Pulmonary artery endothelial cell (primary cell): ENCODE measurements at places on chromosomes 5 and 9. TPM values are rescaled to one million over a fixed set of nuclear protein-coding genes. Genes with fewer than 3 reads are reported as not detected.

DNA sequence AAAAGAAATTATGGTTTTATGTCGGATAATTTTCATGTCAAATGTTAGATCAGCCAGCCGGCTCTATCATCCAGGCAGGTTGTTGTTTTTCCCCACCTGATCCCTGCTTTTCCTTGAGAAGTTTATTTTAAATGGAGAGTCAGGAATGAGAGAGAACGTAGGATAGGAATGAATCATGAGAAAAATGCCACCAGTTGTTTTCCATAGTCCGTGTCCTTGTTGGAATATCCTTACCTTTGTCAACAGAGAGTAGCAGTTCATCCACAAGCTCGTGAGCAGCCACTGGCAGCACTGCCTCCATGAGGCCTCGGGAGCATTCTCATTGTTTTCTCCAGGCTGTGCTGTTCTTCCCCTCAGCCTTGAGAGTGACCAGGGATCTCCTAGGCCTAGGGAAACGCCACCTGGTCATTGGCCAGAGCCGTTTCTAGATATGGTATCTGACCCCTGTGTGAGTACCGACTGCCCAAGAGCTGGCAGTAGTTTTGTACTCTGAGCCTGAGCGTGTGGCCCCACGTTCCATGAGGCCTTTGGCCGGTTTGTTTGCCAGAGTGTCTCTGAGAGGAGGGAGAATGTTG, 293.3 kb downstream of the FANCC start:
- no peak for DNase-seq

DNA sequence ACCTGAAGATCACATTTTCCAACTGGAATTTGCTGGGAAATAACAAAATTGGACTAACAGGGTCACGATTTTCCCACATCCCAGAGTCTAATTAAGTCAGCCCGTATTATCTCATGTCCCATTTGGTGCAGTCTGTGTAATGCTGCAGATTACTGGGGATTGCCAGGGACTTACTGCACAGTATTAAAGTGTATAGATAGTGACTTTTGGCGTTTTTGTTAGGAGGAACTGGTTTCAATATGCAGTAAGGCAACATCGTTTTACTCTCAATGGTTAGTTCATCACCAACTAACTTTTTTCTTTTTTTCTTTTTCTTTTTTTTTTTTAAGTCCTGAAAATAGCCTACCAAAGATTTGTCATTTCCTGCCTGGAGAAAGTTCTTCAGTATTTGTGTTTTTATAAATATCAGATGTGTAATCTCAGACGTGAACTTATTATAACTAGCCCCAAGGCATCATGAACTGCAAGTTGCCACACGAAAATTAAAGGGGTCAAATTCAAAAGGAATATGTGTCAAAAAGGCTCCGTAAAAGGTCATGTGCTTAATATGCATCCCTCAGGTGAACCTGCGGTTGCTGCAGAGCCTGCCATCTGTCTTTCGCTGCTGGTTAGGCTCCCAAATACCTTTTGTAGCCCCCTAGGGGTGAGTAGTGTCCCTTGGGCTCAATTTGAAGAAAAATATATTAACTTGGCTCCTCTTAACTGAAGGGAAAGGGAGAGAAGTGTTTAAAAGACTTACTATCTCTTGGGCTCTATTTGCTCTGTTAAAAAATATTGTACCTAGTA, 176.7 kb upstream of the ADAMTSL1 start:
- no peak for DNase-seq

DNA sequence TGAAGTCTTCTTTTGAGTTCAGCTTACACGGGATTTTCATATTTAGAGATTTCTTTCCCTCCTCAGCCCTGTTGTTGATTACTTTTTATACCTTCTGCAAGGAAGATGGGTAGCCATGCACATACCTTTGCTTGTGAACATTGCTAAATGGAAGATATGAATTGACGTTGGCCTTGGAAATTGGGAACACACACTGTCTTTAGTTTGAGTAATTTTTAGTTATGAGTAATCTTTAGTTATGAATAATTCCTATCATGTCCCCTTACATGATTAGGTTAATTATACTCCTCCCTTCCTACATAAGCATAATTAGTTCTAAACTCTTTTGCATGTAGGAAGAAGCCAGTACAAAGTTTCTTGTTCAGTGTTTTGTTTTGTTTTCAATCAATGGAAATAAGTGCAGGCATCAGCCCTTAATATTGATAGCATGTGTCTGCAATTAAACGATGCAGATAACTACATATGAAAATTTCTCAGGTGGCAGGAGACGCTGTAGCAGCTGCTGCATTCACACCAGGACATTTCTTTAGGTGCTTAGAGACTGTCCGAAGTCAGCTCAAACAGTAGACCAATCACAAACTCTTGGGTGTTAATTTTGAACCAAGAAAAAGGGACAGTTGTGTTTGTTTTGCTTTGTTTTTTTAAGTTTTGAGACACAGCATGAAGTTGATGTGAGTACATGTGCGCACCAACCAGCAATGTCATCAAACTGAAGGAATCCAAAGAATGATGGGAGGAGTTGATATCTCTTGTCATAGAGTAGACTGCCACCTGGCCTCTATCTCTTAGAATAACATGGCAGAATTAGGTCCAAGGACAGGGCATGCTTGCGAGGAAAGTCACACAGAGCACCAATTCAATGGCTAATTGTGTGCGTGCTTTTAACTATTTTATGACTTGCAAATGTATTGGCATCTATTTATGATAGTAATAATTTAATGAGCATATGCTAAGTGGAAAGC, 51.4 kb downstream of the SMARCA2 start:
- DNase-seq: no peak

DNA sequence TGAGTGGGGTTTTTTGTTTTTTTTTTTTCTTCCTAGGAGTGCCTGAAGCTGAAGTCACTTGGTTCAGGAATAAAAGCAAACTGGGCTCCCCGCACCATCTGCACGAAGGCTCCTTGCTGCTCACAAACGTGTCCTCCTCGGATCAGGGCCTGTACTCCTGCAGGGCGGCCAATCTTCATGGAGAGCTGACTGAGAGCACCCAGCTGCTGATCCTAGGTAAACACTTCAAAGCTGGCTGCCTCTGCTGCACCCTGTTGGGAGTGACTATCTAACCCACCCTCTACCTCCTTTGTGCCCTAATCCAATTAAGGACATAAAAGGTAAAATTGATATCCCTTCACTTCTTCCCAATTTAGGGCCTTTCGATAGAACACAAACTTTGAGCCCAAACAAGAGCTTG, 206.8 kb downstream of the SAXO1 start:
- DNase-seq: no peak

DNA sequence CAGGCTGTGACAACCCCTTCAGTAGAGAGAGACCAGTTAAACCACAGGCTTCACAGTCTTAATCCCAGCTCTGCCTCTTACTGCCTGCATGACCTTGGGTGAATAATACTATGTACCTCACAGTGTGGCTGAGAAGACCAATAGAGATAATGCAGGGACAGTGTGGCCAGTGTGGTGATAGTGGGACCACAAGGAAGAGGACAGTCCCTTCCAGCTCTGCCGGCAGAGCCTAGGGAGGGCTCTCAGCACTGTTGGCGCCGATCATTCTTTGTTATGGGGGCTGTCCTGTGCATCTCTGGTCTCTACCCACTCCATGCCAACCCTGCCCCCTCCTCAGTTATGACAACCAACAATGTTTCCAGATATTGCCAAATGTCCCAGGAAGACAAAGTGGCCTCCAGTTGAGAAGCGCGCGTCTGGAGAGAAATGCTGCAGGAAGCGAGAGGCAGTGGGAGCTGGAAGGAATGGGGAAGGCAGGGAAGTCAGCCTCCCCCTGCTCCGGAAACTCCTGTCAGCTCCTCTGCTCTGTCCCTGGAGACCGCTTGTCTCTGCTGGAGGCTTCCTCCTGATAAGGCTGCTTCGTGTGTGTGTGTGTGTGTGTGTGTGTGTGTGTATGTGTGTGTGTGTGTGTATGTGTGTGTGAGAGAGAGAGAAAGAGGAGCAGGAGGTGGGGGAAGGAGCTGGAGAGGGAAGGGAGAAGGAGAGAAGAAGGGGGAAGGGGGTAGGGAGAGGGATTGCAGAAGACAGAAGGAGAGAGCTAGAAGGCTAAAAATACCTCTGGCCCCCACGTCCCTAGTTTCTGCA, 31.8 kb upstream of the FABP6 start:
- no peak for DNase-seq

Gene ARID3C
- 0.07 and 0.13 TPM in 2 replicates for total RNA-seq

Gene SPAAR
- total RNA-seq: 7.5 and 11.7 TPM in 2 replicates

Gene IFNA17
- total RNA-seq: not detected in 2 replicates

Gene FBLL1
- 0.39 and 0.86 TPM in 2 replicates for total RNA-seq

Gene ABL1
- 49.2 and 59.5 TPM in 2 replicates for total RNA-seq

Gene ZNF462
- 8.5 and 21.8 TPM in 2 replicates for total RNA-seq

Gene NSG2
- not detected in 2 replicates for total RNA-seq
